ENCODE measurements at places on chromosomes 12 and 14.

DNA sequence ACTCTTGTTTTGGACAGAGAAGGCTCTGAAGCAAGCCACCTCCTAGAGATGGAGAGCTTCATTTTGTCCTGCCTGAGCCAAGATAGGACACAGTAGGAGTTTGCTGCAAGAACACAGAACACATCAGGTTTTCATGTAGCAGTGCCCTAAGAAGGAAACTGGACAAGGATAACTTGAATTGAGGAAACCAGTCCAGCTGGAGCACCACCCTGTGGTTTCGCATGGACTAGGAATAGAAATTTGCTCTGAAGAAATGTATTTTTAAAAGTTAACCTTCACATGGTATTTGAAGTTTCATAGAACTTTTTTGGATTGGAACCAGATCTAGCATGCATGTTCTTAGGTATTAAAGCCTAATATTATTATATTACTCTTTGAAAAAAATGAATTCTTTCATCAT is 68.8 kb downstream of the RERG start:
- DNase-seq, result no peak

DNA sequence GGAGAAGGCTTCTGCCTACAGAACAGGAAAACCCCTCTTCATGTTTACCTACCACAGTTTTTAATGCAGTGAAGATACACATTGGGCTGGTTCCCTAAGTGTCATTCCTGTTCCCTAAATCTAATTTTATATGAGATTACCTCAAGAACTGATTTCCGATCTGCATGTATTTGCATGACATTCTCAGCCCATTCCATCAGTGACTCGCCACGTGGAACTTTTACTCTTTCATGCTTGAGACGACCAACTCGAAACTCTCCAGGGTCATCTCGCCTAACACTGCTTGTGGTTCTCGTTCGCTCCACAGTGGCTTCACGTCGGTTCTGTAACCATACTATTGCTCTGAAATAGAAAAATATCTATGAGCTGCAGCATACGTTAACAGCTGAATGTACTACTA is 83.1 kb upstream of the STRN3 start:
- DNase-seq, result no peak

DNA sequence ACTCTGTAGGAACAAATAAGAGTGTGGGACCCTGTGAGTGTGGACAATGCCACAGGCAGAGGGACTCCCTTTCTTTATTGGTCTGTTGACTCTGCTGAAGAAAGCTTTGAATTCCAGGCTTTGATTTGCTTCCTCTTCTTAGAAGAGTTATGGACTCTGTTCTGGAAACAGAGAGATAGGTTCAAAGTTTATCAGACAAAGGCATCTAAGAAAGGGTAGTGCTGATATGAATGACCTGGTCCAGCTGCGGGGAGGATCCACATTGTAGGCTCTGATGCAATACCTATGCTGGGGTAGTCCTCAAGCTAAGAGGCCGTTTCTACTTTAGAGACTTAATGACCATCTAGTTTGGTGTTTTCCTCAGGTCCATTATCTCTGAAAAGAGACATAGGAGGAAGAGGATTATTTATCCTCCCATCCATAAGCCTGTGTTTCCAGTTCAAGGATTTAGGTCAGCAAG is 10.7 kb upstream of the IKZF4 start:
- no peak for DNase-seq

GRCh38 chr12:131092901-131093603 is 139.3 kb downstream of the ADGRD1 start:
- no peak for DNase-seq

DNA sequence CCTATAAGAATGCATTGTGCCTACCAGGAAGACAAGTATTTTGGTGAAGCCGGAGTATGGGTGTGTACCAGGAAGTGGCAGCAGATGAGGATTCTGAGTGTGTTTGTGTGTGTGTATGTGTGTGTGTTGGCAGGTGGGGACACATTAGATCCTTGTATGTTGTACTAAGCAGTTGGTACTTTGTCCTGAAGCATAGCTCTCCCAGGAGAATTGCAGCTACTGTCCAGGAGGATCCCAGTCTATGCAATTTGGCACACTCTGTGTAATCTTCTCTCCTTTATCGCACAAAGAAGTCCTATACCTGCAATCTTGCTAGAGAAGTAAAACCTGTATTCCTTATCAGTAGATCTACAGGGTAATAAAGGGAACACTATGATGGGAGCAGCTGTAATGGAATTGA is 276.5 kb downstream of the PAWR start:
- DNase-seq, result no peak

- DNase-seq, result no peak
Observed at GRCh38 chr12:57526477-57527126, 4.0 kb downstream of the MBD6 start.

- DNase-seq, result no peak
Observed at GRCh38 chr14:47439953-47440352, 235.5 kb downstream of the MDGA2 start.

GRCh38 chr14:77094672-77095284 is 3.3 kb upstream of the CIPC start:
- DNase-seq, result peak; percentile 48

DNA sequence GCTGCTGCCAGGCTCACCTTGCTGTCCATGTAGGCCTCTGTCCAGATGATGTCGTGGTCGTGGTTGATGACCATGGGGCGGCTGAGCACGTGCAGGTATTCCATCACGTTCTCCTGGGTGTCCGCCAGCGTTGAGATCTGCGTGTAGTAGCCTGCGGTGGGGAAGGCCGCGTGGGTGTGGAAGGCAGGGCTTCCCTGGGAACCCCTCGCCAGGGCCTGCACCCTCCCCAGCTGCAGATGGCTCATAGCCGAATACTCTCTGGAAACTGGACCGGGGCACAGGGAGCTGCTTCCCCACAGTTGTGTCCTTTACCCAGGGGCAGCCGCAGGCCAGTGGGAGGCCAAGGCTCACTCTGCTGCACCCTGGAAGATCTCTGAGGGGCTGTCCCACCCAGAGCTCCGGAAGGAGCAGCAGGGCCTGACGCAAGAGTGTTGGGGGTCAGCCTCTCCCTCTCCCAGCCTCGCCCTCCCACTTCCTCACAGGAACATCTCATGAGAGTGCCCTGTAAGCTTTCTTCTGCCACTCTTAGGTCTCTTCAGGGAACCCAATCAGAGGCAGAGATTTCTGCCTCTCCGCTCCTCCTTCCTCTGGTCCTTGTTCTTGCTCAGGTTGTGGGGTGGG is 35.5 kb downstream of the CACNA2D4 start:
- no peak for DNase-seq

- peak; percentile 56 for DNase-seq
Observed at GRCh38 chr14:21106498-21107282, 5.8 kb downstream of the TMEM253 start.

DNA sequence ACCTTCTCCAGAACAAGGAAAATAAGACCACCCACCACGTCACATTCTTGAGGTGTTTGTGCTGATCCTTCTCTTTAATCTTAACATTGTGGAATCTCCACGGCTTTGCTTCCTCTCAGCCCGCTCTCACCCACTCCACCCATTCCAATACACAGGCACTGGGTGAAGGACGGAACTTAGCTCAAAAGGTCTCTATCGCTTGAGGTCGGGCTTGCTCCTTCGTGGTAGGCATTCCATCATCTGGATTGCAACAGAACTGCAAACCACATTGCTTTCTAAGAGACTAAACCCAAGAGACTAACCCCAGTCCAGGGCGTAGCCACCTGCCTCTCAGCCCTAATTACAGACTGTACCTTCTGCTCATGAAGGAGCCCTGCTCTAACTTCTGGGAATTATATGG is 24.0 kb upstream of the MDM2 start:
- no peak for DNase-seq

DNA sequence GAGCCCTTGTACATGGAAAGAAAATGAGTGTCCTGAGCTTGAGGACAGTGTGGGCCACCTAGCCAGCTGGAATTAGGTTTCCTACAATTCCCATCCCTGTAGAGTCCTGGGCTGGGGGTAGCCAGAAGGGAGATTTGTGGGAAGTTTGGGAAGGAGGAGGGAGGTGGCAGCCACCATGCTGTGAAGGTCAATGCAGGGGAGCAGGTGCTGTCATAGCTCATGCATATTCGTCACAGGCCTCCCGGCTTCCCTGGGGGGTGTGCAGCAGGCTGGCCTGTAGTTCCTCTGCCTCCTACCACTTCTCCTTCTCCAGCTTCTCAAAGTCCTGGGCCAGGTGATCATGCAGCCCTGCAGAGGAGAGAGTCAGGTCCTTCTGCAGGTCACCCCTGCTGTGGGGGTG is 121.3 kb downstream of the TBX3 start:
- no peak for DNase-seq

- DNase-seq, result no peak
Observed at GRCh38 chr12:10191865-10192264, 13.0 kb downstream of the TMEM52B start.

- DNase-seq, result no peak
Observed at GRCh38 chr14:90062127-90062794, 467 bp downstream of the KCNK13 start.

GRCh38 chr12:30729547-30729946 is 25.2 kb downstream of the CAPRIN2 start:
- no peak for DNase-seq

- no peak for DNase-seq
Observed at GRCh38 chr14:95173518-95173917, 16.2 kb upstream of the DICER1 start.

DNA sequence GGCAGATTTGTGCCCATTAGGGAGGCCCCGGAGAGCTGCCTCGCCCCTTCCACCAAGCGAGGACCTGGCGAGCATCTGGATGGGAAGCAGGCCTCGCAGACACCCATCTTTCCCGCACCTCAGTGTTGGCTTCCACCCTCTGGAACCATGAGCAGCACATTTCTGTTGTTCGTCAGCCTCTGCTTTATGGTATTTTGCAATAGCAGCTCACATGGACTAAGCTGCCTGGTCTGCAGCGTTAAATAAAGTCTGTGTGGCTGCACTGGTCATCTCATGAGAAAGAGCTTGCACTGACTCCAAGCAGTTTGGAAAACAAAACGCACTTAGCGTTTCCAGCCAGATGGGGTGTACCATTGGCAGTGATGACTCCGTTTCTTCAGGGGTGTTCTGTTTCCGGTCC is 75.8 kb downstream of the GLT1D1 start:
- DNase-seq, result no peak

DNA sequence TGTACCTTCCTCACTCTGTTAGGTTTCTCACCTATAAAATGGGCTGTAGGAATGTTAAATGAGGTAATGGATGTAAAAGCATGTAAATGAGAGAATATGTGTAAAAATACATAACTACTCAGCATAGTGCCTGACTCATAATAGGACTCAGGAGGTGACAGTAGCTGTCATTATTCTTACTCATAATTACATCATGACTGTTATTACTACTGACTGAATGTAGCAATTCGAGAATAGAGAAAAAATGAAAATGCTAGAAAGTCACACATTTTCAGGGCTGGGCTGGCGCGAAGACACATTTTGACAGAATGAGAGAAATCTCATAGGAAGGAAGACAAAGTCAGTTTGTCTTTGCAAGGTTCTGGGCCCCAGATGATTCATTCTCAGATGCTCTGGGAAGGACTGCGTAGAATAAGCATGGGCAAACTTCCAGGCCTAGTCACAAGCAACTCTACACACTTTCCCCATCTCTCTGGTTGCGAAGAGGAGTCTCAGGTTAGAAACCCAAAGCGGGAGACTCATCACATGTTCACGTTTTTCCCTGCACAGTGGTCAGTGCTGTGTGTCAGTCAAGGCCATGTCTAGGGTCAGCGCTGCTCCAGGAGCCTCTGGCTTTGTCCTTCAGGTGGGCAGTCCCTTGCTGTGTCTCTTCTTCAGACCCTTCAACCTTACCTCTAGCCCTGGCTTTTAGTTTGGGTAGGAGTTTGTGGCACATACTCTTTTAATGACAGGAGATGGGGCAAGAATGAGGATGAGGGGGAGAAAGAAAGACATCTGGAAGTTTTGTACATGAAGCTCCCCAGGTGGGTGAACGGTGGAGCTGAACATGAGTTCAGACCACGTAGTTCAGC is 8.4 kb downstream of the GPRC5A start:
- DNase-seq, result no peak

DNA sequence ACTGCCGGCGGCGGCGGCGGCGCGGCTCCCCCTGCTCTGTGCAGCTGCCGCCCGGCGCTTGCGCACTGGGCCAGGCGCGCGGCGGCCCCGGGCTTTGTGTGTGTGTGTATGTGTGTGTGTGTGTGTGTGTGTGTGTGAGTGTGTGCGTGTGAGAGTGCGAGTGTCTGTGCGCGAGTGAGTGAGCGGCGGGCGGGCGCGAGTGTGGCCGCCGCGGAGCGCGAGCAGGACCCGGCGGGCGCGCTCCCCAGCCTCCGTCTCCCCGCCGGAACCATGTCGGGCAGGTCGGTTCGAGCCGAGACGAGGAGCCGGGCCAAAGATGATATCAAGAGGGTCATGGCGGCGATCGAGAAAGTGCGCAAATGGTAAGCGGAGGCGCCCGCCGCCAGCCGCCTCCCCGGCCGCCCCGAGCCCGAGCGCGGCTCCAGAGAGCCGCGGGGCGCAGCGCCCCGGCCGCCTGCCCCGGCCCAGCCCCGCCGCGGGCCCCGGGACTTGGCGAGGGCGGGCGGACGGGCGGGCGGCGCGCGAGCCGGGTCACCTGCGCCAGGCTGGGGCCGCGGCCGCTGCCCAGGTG is at the start of gene BCL7A:
Gene BCL7A (plus strand): TSS at position 63 of the 571 bp plus-strand sequence. CDS start 208 bp downstream, at position 271.
- DNase-seq, result peak; percentile 31

GRCh38 chr12:44403185-44403584 is 472.9 kb downstream of the NELL2 start:
- no peak for DNase-seq

Measured in activated CD8-positive, alpha-beta memory T cell treated with anti-CD3 and anti-CD28 coated beads for 4 hours (primary cell).